Left cardiac atrium (tissue), 4 donors: ENCODE measurements at places on chromosomes 2 and 18. TPM values are rescaled to one million over a fixed set of nuclear protein-coding genes. Genes with fewer than 3 reads are reported as not detected.

The DCDC2C gene
- total RNA-seq = not detected

The HOXD12 gene
- total RNA-seq = not detected

The MSTN gene
- total RNA-seq = 0.12 TPM

The DCTN1 gene
- 118 TPM for total RNA-seq

GRCh38 chr18:12067671-12068070, 26.0 kb upstream of the ANKRD62 start:
- no peak for DNase-seq

GRCh38 chr2:115652652-115653051, 1210.2 kb downstream of the DPP10 start:
- DNase-seq = no peak

DNA sequence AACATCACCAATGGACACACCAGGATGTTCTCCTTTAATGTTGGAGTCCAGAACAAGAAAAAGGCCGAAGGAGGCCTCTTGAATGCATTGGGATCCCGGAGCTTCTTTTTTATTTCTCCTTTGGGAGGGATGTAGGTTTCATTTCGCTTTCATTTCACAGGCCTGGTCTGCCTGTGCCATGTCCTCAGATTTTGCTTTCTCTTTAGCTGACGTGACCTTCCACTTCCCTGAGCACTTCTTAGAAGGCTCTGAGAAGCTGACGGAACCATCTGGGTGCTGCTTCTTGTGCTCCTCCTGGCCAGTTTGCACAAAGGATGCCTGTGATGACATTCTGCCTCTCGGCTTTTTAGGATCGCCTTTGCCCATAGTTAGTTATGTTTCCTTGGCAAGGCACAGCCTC, 15.1 kb upstream of the MBOAT2 start:
- no peak for DNase-seq

GRCh38 chr2:23487735-23488492, 102.9 kb downstream of the KLHL29 start:
- DNase-seq = no peak

DNA sequence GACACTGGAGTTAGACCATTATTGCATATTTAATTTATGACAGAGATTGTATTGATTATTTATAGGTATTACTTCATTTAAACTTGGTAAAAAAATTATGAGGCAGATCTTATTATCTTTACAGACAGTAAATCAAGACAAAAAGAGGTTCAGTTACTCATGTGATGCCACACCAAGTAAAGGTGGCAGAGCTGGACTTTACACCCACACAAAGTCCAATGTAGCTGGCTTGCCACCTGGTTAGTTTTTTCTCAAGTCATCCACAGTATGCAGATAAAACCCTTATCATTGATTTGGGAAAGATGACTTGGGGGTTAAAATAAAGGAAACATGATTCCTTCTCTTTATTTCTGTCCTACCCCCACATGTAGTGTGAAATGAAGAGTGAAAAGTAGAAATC, 137.2 kb downstream of the CNTNAP5 start:
- no peak for DNase-seq

GRCh38 chr2:18750672-18751554, 161.5 kb upstream of the NT5C1B start:
- DNase-seq = no peak

GRCh38 chr2:43538034-43538670, 57.7 kb downstream of the THADA start:
- DNase-seq = no peak

DNA sequence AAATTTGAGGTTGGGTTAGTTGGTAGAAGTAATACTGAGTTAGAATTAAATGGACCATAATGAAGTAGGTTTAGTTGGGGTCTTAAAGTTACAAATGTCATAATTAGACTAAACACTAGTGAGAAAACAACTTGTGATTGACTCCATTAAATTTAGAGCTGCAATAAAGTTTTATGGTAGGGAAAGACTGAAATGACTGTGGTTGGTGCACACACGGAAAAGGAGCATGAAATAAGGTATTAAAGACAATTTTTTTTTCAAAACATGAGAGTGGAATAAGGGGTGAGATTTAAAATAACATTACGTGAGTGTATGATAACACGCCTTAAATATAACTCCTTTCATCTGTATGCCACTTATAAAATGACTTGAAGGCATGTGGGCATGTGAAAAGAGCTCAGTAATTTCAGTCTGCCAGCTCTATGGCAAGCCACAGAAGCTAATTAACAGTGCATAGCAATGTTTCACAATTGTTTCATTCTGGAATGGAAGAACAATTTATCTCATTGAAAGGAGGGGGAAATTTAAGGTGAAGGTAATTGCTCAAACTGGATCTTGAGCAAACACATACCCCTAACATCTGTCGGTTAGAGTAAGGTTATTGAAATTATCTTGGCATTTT, 1.4 kb downstream of the FRZB start:
- no peak for DNase-seq

- no peak for DNase-seq
Observed at GRCh38 chr2:54803783-54804751, 80.6 kb downstream of the EML6 start.

The SERPINB2 gene
- 0.37 TPM for total RNA-seq

The ANKRD53 gene
- 1.8 TPM for total RNA-seq

GRCh38 chr2:33670392-33670937, 71.4 kb upstream of the FAM98A start:
- DNase-seq = no peak

The RUFY4 gene
- not detected for total RNA-seq

DNA sequence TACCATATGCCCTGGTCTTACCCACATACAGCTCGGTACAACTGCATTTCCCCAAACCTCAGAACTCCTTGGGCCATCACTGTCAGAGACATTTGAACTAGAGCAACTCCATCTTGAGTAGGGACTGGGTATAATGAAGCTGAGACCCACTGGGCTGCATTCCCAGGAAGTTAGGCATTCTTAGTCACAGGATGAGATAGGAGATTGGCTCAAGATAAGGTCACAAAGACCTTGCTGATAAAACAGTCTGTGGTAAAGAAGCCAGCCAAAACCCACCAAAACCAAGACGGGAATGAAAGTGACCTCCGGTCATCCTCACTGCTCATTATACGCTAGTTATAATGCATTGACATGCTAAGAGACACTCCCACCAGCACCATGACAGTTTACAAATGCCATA, 131.3 kb downstream of the PIK3C3 start:
- no peak for DNase-seq

The SEC11C gene
- total RNA-seq = 35.0 TPM

The FBLN7 gene
- total RNA-seq = 2.3 TPM

DNA sequence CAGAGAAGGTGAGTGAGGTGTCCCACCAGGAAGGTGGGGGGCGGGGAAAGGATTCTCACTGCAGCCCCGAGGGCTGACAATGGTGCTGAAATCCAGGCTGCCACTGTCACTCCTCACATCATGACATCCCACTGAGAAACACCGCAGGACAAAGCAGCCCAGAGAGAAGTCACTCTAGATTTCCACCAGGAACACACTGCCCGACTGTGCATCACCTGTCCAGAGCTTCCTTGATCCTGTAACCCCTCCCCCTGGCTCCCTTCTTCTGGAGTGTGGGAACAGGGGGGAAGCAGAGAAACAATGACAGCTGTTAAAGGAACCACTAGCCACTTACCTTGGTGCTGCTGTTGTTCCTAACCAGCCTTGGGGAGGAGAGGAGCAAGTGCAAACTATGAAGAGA, 69.9 kb downstream of the MRO start:
- no peak for DNase-seq

GRCh38 chr2:119544939-119545475, 758 bp downstream of the CFAP221 start:
- no peak for DNase-seq

The LGALSL gene
- 18.0 TPM for total RNA-seq

GRCh38 chr2:52402128-52402527, 1365.5 kb upstream of the CHAC2 start:
- no peak for DNase-seq

- DNase-seq = no peak
Observed at GRCh38 chr2:240170354-240170735, 29.9 kb upstream of the OTOS start.

DNA sequence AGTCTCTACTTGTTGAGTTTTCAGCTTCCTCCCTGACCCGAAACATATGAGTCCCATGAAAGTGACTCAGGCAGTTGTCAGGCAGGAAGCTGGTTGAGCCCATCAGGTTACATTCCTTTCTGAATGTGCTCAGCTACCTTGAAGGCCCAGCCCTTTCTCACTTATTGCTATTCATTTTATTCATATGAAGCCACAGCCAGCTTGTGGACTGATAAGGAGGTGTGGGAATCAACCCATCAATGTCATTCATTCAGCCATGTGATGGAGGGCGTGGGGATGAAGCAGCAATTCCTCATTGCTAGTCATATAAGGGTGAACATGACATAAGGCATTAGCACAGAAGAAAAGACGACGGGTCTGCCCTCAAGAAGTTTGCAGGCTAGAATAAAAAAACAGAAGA, 5.3 kb upstream of the VPS4B start:
- no peak for DNase-seq

DNA sequence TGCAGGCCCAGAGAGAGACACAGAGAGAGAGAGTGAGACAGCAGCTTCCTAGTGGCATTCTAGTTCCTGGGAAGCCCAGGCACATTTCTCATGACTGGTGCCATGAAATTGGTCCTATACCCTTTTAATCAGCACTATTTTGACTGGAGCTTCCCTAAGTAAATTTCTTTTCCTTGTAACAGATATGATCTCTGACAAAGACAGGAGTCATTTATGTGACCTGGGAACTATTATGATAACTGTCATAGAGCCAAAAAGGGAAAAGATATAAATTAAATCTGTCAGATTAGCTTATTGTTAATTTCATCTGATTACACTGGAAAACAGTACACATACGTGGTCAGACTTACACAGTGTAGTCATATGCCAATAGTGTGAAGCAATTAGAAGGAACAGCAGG, 161.3 kb upstream of the HNRNPA3 start:
- DNase-seq = no peak

DNA sequence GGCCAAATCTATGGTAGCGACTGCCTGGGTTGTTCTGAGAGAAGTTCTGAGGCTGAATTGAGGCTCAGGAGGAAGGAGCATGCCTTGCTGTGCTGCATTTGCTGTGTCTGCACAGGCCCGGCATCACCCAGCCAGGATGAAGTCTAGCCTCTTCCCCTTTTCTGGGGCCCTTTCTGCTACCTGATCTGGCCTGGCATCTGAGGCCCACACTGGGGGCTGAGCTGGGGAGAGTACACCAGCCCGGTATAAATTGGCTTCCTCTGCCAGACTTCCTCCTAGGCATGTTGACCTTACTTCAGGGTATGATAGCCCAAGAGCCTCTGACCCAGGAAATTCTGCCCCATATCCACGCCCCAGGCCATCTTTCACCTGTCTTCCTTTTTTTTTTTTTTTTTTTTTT, 30.0 kb downstream of the MRPL35 start:
- no peak for DNase-seq

DNA sequence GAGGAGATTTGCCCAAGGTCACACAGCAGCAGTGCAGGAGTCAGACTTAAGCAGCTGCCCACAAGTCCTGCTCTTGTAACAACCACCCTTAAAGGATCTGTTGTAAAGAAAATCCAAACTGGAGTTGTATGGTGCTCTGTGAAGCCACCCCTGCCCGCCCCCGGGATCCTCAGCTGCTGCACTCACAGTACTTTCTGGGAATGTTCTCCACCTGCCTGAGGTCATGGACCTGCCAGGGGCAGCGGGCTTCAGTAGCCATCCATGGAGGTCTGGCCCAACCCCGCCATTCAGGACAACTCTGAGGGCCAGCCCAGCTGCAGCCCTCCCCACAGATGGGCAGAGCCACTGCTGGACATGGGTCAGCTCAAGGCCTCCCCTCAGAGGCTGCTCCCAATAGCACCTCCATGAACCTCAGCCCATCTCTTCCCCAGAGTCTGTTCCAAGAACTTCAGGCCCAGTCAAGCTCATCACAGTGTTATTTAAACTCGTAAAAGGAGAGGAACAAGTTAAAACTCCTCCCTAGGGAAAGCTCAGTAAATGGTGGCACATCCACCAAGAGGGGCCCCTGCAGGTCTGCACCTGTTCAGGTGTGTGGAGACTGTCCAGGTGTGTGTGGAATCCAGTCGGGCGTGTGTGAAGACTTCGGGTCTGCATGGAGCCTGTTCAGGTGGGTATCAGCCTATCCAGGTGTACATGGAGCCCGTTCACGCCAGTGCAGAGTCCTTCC, 39.4 kb upstream of the GPC1 start:
- peak; percentile 12 for DNase-seq

- DNase-seq = no peak
Observed at GRCh38 chr2:236601316-236602202, 31.9 kb downstream of the ACKR3 start.

The CEBPZ gene
- total RNA-seq = 33.2 TPM

GRCh38 chr2:220509966-220510365, 882.5 kb downstream of the SLC4A3 start:
- no peak for DNase-seq

DNA sequence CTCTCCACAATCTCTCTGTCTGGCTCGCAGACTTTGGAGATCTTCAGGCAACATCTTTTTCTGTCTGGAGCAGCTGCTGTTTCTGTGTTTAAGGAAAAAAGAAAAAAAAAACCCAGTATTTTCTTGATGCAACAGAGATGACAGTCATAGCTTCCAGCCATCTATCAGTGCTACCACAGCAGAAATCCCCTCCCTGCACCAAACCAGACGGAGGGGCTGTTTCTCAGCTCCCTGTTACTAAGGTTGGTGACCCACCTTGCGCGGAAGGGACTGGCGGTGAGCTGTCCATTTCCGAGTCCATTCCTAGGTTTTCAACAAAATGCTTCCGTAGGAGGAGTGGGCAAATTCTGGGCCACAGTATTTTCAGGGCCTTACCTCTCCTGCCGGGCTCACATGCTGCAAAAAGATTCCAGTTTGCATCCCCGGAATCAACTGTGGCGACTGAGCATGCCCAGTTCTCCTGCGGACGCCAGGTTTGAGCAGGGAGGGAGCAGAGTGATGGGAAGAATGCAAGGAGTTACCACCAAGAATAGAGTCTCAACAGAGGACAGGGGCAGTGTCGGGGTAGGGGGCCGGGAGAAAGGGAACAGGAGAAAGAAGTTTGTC, 1.2 kb downstream of the SLC4A10 start:
- DNase-seq = no peak

The GAL3ST2 gene
- not detected for total RNA-seq

GRCh38 chr2:86413296-86414094, 27.7 kb upstream of the KDM3A start:
- no peak for DNase-seq

DNA sequence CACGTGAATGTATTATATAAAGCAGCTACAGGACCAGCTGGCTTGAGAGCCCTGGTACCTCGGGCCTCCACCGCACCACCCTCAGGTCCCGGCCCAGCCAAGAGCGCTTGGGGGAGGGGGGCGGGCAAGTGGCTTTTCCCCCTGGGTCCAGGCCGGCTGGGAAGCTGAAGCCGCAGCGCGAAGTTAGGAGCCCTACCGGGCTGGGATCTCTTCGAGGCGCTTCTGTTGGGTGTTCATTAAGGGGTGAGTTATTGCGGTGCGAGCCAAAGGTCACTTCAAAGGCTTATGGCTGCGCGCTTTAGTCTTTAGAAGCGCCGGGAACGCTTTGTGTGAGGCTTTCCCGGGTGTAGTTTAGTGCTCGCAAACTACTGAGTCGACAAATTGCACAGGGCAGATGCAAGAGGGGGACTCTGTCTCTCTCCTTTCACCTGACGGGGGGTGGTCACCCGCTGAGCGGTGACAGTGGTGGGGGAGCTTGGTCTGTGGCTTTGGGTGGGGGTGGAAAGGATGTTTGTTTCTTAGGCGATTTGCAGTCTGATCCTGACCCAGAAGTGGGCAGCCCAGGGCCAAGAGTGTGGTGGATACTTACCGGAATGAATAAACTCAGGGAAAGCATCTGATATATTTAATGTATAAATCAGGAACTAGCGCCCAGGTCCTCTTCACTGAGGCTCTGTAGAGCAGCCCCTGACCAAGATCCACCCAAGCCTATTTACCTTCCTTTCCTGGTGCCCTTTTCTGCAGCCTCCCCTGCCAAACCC, 6.0 kb downstream of the HOXD3 start:
- DNase-seq = no peak

The DHRS9 gene
- 76.9 TPM for total RNA-seq

The SLC8A1 gene
- 590 TPM for total RNA-seq
